ENCODE measurements at places on chromosomes 6 and 20.

DNA sequence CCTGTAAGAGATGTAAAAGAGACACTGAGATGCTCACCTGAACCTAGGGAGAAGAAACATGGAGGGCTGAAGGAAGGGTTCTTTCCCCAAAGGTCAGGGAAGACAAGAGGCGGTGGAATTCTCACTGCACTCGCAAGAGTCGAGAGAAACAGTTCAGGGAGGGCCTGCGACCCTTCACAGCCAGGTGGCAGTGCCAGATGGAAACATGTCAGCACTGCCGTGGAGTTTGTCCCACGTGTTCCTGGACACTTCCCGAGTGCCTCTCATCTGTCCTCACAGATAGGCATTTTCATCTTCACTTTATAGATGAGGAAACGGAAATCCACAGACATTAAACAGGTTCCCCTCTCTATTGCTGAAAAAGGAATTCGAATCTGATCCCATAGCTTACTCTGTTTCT lies 70.4 kb upstream of the SYNJ2 start:
- DNase-seq, result no peak

DNA sequence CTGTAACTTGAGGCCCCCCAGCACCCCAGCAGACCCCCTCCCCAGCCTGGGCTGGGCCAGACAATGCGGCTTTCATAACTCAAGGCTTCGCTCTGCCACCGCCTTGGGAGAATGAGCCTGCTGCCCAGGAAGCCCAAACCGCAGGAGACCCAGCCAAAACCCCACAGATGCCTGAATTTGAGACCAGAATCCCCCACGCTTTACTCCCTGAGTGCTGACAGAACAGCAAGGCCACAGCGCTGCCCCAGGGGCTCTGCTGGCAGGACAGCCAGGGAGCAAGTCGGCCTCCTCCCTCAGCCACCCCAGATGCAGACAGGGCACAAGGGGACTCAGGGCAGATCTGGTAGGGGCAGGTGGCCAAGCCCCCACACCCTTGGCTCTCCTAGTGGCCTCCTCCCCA lies 2.2 kb downstream of the MDFI start:
- peak; percentile 62 for DNase-seq

GRCh38 chr6:159261995-159262394 lies 92.8 kb downstream of the FNDC1 start:
- DNase-seq, result no peak

GRCh38 chr6:34589140-34589539 lies 33.0 kb upstream of the SPDEF start:
- no peak for DNase-seq

GRCh38 chr20:50496773-50497385 lies 13.3 kb upstream of the PTPN1 start:
- no peak for DNase-seq

- DNase-seq, result no peak
Observed at GRCh38 chr6:140345935-140346334, 971.5 kb upstream of the CITED2 start.

GRCh38 chr20:17503301-17504065 lies 27.7 kb downstream of the BFSP1 start:
- no peak for DNase-seq

GRCh38 chr20:44630297-44630696 lies 21.2 kb downstream of the ADA start:
- no peak for DNase-seq

- DNase-seq, result no peak
Observed at GRCh38 chr20:21240394-21240793, 62.7 kb upstream of the XRN2 start.

GRCh38 chr20:35503841-35504561 lies 25.5 kb downstream of the C20orf173 start:
- DNase-seq, result peak; percentile 77

DNA sequence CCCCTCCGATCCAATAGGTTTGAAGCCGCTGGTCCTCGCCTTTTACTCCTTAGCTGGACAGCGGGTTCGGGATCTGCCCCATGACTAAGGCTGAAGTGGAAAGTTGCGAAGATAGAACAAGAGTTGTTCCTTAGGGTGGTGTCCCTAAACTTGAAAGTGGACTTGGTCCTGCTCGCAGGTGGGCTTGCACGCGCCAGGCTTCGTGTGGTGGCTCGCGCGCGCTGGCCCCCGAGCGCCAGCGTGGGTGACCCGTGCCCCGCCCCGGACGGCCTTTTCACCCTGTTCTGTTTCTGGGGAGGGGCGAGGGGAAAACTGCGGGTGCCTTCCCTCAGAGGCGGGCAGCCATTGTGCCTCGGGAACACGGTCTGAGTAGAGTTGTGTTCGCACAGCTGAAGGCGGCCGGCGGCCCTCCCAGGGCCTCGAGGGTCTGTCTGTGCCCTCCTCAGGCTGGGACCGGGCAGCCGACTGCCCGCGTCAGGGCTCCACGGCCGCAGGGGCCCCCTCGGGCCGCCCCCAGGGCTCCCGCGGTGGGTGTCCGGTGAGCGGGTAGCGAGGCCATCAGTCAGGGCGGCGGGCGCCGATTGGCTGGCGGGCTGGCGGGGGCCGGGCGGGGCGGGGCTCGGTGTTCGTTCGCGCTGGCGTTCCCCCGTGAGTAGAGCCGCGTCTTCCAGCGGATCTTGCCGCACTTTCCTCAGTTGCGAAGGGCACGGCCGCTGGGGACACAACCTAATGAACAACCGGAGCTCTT lies 33.0 kb downstream of the RREB1 start:
- DNase-seq, result peak; percentile 72

GRCh38 chr20:4061987-4062386 lies 46.6 kb upstream of the RNF24 start:
- DNase-seq, result no peak

GRCh38 chr6:20647585-20647984 lies 113.3 kb downstream of the CDKAL1 start:
- DNase-seq, result no peak

- no peak for DNase-seq
Observed at GRCh38 chr20:58978351-58979190, 2.5 kb upstream of the NELFCD start.

GRCh38 chr20:38982291-38982690 lies 20.1 kb downstream of the DHX35 start:
- DNase-seq, result peak; percentile 20

DNA sequence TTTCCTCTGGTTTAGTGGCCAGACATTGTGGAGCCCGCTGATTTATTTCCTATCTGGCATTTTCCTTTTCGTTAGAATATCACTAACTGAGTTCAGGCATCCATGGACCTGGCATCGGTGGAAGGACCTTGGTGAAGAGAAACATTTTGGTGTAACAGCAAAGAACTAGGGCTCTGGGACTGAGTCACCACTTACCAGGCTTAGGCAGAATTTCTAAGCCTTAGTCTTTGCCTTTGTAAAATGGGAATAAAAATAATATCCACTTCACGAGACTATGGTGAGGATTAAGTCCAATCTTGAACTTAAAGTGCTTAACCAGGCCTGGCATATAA lies 42.0 kb upstream of the ENPP1 start:
- no peak for DNase-seq

DNA sequence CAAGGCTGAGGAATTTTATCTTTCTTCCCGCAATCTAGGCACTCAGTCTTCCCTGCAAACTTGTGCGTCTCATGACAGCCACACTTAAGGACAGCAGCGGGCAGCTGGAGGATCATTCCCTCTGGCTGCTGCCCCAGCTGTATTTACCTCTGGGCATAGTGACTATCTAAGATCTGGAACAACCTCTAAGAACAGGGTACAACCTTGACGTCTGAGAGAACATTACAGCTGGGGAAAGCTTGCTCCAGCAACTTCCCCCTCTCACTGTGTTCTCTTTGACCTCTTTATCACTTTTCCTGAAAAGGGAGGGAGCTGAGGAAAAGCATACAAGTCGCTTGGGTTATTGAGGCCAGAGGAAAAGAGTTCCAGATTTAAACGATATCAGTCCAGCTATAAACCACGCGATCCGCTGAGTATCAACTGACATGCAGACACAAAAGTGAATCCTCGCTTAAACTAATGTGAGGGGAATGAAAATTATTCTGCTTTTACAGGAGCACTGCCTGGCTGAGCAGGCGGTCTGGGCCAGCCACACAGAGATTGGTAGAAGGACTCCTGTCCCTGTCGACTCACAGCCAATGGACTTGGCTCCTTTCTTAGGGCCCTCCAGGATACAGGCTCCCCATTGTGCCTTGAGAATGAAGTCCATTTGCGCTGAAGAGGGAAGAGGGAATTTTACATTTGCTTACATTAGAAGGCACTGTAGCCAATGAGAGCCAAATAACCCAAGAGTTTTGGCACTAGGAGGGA lies 153.3 kb downstream of the QRSL1 start:
- DNase-seq, result no peak

- no peak for DNase-seq
Observed at GRCh38 chr6:33343953-33344611, 26.5 kb upstream of the ZBTB22 start.

DNA sequence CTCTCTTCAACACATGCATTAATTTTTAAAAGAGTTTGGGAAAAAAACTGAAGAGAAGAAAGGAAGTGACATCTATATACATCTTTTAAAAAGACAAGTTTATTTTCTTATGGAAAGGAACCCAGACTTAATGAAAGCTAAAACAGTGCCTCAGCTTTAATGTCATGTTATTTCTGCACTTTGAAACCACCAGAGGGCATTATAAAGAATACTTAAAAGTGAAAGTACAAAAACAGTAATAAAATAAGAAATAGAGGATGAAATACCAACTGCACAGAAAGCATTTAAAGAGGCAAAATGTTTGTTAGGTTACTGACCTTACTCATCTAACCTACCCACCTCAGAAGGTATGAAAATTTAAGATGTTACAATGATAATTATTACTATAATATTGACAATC lies 98.8 kb downstream of the HUS1B start:
- no peak for DNase-seq

GRCh38 chr6:136751991-136752390 lies 40.3 kb downstream of the MAP3K5 start:
- DNase-seq, result no peak

GRCh38 chr6:147547369-147547902 lies 38.9 kb downstream of the SAMD5 start:
- DNase-seq, result no peak

GRCh38 chr20:4070323-4071177 lies 55.2 kb upstream of the RNF24 start:
- no peak for DNase-seq

DNA sequence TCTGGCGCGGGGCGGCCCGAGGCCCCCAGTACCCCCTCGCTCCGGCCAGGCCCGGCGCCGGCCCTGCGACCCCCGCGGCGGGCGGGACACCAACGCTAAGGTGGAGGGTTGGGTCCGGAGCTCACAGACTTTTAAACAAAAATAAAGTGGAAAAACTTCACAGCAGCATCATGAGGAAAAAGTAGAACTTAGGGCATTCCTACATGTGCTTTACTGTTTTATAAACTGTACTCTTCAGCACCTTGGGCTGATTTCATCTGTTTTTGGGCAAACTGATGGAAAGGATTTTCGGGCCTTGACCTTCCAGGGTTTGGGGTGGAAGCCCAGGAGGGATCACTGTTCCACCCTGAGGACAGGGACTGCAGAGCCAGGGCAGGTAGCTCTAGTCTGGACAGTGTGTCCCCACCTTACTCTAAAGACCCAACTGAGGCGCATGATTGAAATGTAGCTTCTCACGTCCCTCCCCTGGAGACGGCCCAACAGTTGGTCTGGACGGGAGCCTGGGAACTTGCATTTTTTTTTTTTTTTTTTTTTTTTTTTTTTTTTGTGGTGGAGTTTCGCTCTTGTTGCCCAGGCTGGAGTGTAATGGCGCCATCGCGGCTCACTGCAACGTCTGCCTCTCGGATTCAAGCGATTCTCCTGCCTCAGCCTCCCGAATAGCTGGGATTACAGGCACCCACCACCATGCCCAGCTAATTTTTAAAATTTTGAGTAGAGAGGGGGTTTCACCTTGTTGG lies 740 bp downstream of the NELFCD start:
- DNase-seq, result peak; percentile 21

DNA sequence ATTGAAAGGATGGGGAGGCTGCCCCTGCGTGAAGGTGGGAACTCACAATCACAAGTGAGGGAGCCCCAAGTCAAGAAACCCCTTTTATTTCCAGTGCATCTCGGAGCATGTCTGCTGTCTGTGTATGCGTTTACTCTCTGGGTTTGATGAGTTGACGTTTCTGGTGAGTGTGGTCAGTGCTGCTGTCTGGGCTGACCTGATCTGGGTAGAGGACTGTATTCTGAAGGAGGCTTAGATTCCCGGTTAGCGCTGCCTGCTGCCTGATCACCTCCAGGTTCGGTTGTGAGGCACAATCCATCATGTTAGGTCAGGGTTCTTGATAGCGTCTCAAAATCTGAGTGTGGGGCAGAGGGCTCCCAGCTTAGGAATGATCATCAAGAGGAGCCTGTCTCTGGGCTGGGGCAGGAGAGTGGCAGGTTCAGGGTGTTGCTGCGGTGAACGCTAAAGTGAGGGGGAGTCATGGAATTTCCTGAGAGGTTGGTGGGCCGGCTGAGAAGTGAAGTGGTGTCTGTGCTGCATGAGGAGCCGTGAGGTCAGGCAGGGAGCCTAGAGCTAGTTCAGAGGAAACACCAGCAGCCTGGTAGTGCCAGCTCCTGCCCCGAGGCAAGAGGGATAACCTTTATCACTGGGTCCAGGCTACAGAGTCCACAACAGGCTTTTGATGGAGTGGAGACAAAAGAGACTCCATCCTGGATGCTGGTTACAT lies 225.3 kb upstream of the CST7 start:
- no peak for DNase-seq

DNA sequence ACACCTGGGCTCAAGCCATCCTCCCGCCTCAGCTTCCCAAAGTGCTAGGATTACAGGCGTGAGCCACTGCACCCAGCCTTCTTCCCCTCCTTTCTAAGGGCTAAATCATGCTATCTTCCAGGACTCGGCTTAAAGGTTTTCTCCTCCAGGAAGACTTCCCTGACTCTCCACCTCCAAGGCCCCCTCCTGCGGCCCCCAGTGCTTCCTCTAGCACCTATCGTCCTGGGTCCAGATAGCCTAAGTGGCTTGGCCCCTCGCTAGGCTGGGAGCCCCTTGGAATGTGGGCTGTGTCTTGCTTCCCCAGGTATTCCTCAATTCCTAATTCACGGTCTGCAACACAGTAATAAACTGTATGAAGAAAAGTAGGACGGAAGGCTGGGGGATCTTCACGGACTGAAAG lies 36.7 kb downstream of the PIM1 start:
- DNase-seq, result no peak

GRCh38 chr6:136754820-136755219 lies 37.5 kb downstream of the MAP3K5 start:
- DNase-seq, result no peak

GRCh38 chr6:44498436-44498835 lies 110.9 kb downstream of the CDC5L start:
- no peak for DNase-seq

Data from astrocyte of the spinal cord (primary cell).